Esophagus mucosa (tissue), 1 donor: ENCODE measurements at places on chromosomes 13 and 19.
A peak's percentile ranks its signal among the peaks of the same experiment; 100 is the strongest.

GRCh38 chr13:75556961-75557360 lies 7.4 kb downstream of the UCHL3 start:
- ATAC-seq = no peak

DNA sequence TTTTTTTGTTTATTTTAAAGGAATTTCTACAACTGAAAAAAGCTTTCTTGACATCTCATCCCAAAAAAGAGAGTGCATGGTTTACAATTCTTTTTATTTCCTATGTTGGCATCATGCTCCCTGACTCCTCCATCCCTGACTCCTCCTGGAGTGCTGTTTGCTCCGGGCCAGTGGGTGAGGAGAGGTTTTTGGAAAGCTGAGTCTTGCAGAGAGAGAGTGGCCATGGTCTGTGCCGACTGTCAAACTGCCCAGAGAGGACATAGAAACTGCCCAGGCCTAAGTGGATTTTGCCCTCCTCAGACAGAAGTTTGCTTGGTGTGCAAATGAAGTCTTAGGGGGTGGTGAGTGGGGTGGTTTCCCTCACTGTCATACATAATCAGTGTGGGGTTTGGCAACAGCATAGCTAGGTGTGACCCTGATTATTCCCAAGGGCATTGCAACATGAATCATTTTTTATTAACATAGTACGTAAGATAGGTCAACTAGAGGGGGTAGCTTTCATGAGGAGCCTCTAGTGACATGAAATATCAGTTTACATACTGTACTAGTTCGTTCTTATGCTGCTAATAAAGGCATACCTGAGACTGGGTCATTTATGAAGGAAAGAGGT lies 179.8 kb upstream of the UBL3 start:
- no peak for ATAC-seq

DNA sequence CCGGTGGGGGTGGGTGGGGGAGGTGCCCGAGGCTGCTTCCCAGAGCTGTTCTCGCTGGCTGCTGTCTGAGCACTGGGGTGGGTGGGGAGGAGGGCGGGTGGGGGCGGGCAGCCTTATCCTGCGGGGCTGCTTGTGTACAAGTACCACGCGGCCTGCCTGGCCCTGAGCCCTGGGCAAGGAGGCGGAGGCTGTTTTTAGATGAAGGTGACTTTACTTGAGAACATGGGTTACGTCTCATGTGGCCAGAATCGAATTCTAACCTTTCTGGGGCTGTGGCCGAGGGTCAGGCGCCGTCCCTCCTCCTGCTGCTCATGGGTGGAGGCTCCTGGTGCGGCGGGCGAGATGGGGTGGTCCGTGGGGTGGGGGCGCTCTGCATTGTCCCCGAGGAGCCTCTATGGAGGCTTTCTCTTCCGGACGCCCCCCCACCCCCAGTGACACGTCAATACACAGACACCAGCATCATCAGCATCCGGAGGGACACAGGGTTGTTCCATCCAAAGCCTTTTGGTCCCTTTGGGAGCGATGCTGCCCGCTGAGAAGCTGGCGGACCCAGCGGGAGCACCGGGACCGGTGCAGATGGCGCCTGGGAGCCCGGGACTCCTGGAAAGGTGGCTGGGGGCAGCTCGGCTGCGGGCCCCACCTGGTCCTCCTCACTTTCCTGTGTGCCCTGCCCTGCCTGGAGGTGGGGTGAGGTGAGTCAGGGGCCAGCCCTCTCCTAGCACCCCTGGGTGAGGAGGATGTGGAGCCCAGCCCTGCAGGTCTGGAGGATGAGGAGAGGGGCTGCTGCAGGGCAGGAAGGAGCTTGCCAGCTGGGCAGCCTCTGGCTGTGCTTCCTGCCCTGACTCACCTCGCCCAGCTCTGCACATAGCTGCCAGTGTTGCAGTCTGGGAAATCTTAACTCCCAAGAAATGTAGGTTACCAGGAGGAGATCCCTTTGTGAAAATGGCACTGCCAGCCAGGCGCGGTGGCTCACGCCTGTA lies 3.4 kb downstream of the BSG start:
- peak; percentile 39 for ATAC-seq

DNA sequence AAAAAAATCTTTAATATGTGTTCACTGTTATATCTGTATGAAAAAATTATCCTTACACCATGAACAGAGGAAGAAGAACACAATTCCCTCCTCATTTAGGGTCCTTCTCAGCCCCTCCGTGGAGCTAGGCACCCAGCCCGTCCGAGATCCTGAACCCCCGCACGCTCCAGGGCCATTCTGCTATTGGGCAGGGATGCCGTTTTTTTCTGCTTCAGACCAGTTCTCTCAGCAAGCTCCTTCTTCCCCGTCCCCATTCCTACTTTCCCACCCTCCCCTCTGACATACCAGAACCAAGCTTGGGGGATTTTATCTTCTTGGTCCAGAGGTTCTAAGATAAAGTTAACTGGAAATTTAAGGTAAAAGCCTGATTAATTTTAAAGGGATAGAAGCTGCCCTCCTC lies 36.2 kb downstream of the ATP12A start:
- ATAC-seq = no peak

DNA sequence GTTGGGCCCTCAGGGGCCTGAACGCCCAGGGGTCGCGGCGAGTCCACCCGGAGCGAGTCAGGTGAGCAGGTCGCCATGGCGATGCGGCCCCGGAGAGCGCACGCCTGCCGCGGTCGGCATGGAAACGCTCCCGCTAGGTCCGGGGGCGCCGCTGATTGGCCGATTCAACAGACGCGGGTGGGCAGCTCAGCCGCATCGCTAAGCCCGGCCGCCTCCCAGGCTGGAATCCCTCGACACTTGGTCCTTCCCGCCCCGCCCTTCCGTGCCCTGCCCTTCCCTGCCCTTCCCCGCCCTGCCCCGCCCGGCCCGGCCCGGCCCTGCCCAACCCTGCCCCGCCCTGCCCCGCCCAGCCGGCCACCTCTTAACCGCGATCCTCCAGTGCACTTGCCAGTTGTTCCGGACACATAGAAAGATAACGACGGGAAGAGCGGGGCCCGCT lies at the start of gene CCNA1:
TSS of gene CCNA1 (plus strand) at position 390 of the 439 bp plus-strand sequence. CDS start 562 bp downstream, outside the sequence.
- ATAC-seq = peak; percentile 82

DNA sequence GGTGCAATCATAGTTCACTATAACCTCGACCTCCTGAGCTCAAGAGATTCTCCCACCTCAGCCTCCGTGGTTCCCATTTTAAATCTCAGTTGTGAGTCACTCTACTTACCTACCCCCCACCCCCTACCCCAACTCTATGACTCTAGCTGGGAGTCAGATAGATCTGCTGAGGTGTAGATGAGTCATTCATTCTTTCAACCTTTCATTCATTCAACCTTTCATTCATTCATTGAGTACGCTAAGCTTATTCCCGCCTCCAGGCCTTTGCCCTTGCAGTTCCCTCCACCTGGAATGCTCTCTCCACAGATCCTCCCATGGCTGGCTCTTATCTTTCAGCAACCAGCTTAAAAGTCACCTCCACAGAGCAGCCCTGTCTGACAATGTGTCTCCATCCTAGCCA lies 1.1 kb upstream of the MAST1 start:
- ATAC-seq = no peak

DNA sequence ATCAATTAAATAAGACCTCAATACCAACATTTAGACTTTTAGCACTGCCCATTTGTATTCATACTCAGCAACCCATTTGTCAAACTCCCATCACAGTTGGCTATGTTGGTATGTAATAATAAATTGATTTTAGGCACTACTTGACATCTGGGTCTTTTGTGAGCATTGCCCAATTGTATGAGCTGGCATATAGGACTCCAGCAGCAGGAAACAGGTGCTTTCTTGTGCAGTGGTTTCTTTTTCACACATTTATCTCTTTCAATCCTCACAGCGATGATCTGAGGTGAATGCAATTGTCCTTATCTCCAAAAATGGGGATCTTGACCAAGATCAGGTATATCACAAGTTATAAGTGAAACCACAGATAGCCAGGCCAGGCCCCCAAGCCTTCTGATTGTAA lies 96.9 kb upstream of the OXGR1 start:
- ATAC-seq = no peak

GRCh38 chr19:14450168-14450874 lies 17.2 kb downstream of the PKN1 start:
- ATAC-seq = peak; percentile 22

GRCh38 chr19:30029721-30030510 lies 87.9 kb downstream of the URI1 start:
- peak; percentile 57 for ATAC-seq

GRCh38 chr19:10508707-10509106 lies 5.6 kb upstream of the KEAP1 start:
- ATAC-seq = peak; percentile 10

GRCh38 chr19:16200038-16201010 lies 2.6 kb downstream of the AP1M1 start:
- ATAC-seq = no peak

- no peak for ATAC-seq
Measured at GRCh38 chr19:33024398-33024797, 40.3 kb downstream of the RHPN2 start.

DNA sequence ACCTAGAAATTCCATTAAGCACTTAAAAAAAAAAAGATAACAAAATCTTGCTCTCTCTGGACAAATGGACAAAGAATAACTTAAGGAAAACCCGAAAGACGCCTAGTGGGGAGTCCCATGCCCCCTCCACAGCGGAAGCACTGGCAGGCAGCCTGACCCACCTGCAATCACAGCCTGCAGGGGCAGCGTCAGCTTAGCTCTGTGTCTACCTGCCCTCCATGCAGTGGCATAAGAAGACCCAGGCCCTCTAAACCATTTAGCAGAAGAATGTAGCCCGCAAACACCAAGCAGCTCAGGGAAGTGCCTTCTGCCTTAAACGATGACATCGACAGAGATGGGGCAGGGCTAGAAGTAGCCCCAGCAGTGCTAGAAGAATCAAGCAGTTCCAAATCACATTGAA lies 36.0 kb downstream of the KCTD15 start:
- no peak for ATAC-seq

GRCh38 chr13:72127031-72127430 lies 260.0 kb upstream of the DACH1 start:
- ATAC-seq = no peak

- ATAC-seq = no peak
Measured at GRCh38 chr13:33884531-33885220, 66.7 kb downstream of the RFC3 start.

GRCh38 chr19:5873617-5874199 lies 3.4 kb upstream of the FUT5 start:
- peak; percentile 41 for ATAC-seq

GRCh38 chr13:57813651-57814050 lies 182.1 kb downstream of the PCDH17 start:
- ATAC-seq = no peak

DNA sequence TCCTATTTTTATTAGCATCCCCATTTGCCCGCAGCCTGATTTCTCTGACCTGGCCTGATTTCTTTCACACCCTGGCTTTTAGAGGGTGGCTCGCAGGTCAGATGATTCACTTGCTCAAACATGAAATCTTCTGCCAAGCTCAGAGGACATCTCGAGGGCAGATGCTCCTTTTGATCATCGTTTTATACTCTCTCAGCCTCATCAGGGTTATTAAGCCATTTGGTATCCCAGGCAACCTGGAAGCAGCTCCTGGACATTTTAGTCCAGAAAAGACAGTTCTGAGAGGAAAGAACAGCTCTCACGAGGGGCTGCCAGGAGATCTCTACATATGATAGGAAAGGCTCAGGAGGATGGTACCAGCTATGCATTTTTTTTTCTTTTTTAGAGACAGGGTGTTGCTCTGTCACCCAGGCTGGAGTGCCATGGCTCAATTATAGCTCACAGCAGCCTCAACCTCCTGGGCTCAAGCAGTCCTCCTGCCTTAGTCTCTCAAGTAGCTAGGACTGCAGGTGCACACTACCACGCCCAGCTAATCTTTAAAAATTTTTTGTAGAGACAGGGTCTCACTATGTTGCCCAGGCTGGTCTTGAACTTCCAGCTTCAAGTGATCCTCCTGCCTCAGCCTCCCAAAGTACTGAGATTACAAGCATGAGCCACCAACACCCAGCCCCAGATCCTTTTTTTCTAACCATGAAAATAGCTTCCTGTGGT lies 165.4 kb downstream of the KATNAL1 start:
- no peak for ATAC-seq

- ATAC-seq = no peak
Measured at GRCh38 chr13:110186231-110186855, 120.6 kb downstream of the COL4A1 start.

DNA sequence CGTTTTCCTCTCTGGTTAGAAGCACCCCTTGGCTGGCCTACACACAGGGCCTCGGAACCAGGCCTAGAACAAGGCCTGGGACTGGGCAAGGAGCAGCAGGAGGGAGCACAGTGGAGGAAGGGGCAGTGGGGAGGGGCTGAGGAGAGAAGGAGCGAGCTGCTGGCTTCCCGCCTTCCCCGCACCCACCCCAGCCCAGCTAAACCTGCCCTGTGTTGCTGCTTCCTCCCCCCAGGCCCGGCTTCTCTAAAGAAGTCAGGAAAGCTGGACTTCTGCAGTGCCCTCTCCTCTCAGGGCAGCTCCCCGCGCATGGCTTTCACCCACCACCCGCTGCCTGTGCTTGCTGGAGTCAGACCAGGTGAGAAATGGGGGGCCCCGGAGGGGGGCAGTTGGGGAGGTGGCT lies 24.3 kb downstream of the LYL1 start:
- ATAC-seq = no peak

GRCh38 chr19:13909430-13909829 lies 3.4 kb downstream of the CC2D1A start:
- no peak for ATAC-seq

DNA sequence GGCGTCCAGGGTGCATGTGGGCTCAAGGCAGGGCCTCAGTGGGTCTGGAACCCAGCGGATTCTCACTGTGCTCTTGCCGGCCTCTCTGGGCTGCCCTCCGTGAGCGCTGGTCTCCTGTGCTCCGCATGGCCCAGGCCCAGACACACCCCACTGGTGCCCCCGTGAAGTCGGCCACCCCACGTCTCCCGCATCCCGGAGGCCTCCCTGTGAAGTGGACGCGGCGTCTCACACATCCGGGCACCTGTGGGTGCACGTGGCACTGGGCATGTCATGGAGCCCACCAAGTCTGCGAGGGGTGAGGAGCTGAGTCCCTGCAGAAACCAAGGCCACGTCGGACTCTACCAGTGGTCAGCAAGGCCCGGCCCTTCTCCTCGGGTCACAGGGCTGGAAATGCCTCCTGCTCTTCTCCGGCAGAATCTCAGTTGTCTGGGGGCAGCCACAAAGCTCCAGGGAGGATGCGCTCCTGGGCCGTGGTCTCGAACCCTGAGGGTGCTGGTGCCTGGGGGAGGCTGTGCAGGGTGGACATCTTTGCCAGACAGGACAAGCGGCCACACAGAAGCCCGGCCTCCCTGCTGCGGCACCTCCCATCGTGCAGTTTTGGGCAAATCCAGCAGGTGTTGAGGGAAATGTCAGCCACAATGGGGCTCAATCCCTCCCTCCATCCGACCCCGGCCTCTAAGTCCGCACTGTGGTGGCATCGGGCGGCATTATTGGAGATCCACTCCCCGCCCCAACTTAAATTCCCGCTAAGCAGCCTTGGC lies 2.2 kb downstream of the C13orf46 start:
- no peak for ATAC-seq

- ATAC-seq = no peak
Measured at GRCh38 chr13:94272038-94272437, 207.4 kb downstream of the DCT start.
